ENCODE measurements at places on chromosomes 1 and 21.

DNA sequence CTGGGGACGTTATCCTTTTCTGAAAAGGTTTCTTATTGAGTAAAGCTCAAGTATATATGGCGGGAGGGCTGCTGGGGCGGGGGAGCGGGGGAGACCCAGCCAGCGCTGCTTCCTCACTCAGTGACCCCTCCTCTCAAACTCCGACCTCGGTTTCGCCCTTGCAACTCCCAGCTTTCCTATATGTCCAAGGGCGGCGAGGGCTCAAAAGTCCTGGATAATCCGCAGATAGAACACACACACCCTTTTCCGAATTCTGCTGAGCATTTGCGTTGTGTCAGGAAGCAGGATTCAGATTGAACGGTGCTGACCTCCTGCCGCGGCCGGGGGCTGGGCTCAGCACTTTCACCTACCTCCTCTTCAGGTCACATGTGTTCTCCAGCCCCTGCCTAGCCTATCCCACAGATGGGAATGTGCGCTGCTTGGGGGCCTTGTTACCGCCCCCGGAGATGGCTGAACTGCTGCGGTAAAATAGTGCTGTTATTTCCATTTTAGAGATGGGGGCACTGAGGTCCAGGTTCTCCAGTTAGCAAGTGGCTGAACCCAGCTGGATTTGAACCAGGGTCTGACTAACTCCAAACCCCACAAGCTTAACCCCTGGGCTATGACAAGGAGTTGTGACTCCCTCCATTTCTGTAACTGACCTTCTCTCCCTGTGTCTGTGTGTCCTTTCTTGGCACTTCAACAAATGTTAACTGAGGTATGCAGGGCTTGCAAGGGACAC, 795 bp upstream of the AHDC1 start:
- no peak for DNase-seq

DNA sequence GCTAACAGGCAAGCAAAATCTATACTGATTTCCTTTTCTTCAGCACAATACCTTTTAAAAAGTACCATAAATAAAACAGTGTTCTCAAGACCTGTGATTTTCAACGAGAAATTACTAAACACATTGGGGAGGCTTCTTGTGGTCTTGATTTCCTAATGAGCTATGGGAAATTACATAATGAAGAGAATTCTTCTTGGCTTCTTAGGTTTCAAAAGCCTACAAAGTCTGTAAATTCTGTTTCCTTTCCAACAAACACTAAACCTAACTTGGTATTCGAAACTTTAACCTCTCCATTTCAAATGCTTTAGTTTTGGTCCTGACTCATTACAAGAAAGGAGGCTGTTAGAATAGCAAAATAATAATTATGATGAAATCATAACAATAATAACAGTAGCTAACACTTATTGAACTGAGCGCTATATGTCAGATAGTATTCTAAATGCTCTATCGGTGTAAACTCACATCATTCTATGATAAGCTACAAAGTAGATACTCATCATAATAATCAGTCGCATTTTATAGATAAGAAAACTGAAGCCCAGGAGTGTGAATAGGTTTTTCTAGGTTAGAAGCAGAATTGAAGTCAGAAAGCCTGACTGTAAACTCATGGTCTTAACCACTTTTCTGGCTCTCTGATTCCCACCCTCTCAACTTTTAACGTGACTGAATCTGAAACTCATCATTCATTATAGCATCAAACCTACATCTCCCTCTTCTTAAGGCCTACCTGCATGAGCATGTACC, 486.7 kb downstream of the SMYD3 start:
- no peak for DNase-seq

- no peak for DNase-seq
Observed at GRCh38 chr1:204846546-204846945, 24.1 kb upstream of the NFASC start.

- no peak for DNase-seq
Observed at GRCh38 chr1:199173356-199173755, 534.5 kb downstream of the PTPRC start.

GRCh38 chr1:3393024-3393986, 61.2 kb upstream of the ARHGEF16 start:
- no peak for DNase-seq

DNA sequence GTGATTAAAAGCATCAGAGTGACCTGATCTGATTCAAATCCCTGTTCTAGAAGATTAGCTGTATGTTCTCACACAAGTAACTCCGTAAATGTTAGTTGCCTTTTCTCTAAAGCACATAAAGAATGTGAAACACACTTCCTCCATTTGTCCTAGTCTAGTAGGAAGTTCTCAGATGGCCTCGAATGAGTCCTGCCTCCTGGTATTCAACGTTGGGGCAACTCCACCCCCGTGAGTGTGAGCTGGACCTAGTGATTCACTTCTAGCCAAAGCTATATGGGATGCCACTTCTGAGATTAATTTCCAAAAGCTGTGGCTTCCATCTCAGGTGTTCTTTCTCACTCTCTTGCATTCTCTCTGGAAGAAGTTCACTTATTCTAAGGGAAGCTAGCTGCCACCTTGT, 267.6 kb downstream of the GPATCH2 start:
- DNase-seq = no peak

- no peak for DNase-seq
Observed at GRCh38 chr1:228307218-228308023, 99.2 kb downstream of the TRIM11 start.

- no peak for DNase-seq
Observed at GRCh38 chr1:113850127-113850796, 21.2 kb downstream of the PTPN22 start.

- no peak for DNase-seq
Observed at GRCh38 chr1:109912873-109913272, 2.2 kb downstream of the CSF1 start.

DNA sequence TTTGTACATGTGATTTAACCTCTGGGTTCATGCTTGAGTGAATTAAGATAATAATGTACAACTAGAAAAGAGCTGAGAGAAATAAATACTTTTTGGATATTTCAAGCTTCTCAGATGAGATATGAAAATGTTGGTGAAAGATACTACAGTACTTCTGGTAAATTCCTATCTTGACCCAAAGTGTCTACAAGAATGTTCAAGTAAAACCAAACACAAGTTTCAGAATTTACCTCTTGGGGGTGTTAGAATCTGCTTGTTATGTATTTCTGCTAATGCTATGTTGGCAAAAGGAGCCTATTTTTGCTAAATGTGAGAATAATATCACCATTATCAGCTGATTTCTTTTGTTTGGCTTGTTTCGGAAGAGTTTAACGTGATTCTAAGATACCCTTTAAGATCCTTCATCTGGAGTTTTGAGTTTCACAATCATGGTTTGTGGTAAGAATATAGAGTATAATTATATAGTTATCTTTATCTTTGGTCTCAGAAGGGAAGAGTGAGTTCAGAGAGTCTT, 388.5 kb downstream of the LMO4 start:
- DNase-seq = no peak

- no peak for DNase-seq
Observed at GRCh38 chr1:107486349-107486748, 345.5 kb downstream of the NTNG1 start.

GRCh38 chr1:38258085-38258627, 211.6 kb upstream of the POU3F1 start:
- no peak for DNase-seq

DNA sequence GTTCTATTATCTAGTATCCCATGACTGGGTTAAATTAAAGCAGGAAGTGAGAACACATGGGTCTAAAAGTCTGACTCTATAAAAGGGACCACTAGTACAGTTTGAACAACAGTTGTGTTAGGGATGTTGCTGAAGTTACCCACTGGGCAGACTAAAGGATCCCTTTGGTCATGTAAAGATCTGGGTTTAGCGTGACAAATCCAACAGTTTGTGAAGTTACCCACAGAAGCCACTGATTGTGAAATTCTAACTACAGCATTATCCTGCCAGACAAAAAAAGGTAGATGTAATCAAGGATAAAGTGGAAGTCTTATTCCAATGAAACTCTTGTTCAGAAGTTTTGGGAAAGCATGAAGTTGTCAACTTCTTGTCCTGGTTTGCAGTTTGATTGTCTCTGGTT, 5.7 kb downstream of the QSOX1 start:
- no peak for DNase-seq

DNA sequence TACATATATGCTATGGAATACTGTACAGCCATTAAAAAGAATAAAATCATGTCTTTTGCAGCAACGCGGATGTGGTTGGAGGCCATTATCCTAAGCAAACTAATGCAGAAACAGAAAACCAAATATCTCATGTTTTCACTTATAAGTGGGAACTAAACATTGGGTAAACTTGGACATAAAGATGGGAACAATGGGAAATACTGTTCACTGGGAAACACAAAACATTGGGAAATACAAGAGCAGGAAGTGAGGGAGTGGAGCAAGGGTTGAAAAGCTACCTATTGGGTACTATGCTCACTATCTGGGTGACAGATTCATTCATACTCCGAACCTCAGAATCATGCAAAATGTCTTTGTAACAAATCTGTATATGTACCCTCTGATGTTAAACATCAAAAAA, 17.3 kb upstream of the PPT1 start:
- no peak for DNase-seq

GRCh38 chr1:78587211-78587610, 33.0 kb upstream of the IFI44L start:
- no peak for DNase-seq

DNA sequence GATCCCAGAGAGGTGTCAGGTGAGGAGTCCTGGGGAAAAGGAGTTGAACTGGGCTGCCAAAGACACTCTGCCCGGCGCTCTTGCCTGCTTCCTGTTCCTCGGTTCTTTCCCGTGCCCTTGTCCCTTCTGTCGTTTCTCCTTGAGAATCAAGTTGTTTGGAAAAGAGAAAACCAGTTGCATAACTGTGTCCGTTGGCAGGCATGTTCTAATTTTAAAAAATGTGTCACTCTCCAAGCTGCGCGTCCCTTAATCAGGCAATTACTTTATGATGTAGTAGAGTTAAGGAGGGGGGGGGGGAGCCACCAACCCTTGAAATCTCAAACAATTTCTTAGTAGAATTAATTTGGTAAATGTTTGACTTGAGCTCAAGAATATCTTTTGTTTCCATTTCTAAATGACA, 105.9 kb upstream of the IGSF21 start:
- DNase-seq = no peak

GRCh38 chr1:32241001-32241763, 5.8 kb upstream of the FAM167B start:
- no peak for DNase-seq

- no peak for DNase-seq
Observed at GRCh38 chr1:47452426-47452825, 14.6 kb downstream of the FOXD2 start.

DNA sequence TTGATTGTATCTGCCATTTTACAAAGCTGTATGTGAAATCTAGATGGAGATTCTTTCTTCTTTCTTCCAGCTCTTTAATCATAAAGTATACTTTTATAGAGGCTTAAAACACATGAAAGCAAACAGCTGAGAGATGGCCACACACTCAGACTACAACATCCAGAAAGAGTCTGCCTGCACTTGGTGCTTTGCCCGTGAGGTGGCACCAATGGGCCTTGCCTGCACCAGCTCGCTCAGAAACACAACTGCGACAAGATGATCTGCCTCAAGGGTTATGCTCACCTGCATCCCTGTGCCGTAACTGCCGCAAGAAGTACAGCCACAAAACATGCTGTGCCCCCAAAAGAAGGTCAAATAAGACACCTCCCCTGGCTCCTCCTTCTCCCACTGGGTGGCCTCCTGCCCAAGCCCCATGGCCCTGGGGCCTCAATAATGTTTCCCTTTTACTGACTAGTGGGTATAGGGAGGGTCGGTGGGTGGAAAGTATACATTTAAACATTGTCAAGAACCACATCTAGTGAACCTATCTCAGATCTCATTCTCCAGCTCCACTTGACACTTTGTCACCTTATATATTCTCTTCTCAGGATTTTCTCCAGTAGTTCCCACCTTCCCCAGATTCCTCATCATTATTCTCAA, 66.7 kb upstream of the ANGPTL3 start:
- DNase-seq = no peak

GRCh38 chr1:3352952-3353331, 101.5 kb upstream of the ARHGEF16 start:
- DNase-seq = no peak

DNA sequence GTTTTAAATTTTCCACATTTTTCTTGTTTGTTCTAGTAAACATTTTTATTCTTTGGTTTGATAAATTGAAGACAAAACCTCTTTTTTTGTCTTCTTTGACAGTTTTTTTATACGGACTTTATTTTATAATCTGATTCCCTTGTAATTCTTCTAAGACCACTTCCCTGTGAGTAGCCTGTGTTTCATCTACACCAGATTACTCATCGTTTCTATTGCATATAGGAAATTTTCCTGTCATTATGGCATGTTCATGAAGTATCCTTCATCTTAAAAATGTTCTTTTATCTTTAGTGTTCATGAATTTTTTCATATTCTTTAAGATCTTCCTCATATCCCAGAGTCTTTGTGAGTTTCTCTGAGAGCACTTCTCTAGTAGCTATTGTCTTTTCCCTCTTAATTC, 109.8 kb downstream of the USP25 start:
- DNase-seq = no peak

DNA sequence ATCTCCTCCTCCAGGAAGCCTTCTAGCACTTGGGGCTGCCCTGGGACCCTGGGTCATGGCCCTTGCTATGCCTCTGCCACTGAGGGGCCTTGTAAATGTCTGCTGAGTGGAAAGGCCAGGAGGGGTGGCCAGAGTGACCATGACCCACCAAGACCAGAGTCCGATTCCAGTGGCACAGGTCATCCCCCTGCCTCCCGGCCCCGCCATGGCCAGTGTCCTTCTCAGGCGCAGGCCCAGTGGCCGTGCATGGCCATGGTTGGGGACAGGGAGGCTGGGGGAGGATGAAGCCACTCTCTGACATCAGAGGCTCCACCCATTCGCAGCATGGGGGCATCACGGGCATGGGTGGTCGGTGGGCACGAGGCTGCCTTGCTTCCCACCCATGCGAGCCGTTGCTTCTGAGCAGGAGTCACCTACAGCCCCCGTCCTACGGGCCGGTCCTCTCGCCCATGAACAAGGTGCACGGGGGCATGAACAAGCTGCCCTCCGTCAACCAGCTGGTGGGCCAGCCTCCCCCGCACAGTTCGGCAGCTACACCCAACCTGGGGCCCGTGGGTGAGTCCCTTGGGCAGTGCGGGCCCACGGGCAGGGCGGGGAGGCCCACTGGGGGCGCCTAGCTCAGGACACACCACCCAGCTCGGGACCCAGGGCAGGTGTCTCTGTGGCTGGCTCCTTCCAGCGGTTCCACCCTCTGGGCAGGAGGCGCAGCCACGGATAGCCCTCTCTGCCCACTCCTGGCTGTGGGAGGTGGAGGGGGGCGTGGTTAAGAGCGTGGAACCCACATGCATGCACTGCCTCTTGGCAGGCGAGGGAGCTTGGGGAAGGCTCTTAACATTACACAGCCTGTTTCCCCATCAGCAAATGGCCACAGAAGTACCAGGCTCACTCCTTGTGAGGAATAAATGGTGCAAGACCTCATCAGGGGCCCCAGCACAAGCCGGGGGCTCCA, 22.4 kb upstream of the CCDC27 start:
- DNase-seq = no peak

- DNase-seq = no peak
Observed at GRCh38 chr1:147169840-147170674, 2.2 kb downstream of the PRKAB2 start.

Data from HTR-8/SVneo (cell line).